ENCODE measurements at places on chromosomes 3 and 15.

GRCh38 chr3:28989646-28990089, 291.2 kb upstream of the RBMS3 start:
- DNase-seq: no peak

DNA sequence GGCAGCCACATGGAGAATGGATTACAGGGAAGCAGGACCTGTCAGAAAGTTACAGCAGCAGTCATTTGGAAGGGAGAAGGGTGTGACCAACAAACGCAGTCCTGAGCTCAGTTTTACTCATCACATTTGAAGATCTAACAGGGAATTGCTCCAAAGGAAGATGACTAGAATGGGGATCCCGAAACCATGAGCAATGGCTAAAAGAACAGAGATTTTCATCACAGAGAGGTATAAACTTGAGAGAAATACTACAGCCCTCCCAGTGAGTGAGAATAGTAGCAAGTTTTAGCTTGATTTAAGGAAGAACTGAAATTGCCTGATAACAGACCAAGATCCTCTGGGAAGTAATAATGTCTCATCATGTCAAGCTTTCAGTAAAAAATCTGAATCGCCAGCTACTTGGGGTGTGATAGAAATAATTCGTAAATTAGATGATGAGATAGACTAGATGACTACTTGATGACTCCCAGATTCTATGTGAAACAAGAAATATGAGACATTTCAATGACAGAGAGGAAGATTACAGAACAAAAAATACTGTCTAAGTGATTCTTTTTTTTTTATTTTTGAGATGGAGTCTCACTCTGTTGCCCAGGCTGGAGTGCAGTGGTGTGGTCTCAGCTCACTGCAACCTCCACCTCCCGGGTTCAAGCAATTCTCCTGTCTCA, 16.9 kb downstream of the CD47 start:
- DNase-seq: no peak

GRCh38 chr3:14401692-14402303, 608 bp upstream of the SLC6A6 start:
- no peak for DNase-seq

GRCh38 chr15:66648588-66648987, 53.4 kb upstream of the SMAD6 start:
- no peak for DNase-seq

DNA sequence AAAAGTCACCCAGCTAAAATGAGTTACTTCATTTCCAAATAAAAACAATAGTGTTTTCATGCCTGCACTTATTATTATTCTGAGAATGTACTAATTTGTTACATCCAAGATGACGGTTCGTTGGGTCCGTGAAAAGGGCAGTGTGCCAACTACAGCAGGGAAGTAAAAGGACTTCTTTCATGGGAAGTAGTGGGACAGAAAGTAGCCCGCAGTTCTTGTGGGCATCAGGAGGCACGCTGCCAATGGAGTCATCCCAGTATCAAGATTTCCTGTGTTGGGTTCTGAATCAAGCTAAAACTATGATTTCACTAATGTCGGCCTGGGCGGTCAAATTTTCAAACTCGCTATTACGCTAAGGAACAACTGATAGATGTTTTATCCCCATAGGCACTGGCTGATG, 254.5 kb upstream of the SOX2 start:
- DNase-seq: no peak

DNA sequence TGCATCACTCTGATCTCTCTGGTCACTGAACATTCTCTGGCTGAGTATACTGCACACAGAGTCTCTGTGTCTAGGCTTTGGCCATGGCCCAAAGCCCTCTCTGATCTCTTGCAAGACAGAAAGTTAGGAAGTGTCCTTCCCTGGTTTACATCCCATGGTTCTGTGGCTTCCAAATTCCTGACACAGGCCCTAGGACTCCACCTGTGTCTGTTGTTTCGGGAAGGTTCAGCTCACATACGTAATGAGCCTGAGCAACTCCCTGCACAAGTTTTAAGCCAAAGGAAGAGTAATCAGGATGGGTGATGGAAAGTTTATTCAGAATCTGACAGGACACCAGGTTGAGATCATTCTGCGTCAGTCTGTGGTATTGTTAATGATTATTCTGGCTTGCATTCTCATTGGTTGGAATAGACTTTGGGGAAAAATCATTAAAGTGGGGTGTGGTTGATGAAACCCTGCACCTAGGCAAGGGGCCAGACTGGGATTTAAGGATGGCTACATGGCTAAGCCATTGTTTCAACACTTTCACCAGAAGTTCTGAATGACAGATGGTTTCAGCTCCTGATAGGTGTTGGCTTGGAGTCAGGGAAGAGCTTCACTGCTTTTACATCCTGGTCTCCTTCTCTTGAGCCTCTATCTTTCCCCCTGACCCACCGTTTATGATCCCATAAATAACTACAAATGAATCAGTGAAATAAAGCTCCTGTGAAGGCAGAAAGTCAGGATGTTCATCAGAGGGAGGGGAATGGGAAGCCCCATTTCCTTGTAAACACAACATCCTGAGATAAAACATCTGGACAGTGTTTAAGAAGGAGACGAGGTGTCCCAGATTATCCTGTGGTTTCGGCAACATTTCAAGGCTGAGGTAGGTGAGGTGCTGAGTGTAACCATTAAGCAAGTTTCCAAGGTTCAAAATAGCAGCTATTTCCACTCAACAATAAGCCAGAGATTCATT, 14.1 kb downstream of the LCMT2 start:
- DNase-seq: no peak

DNA sequence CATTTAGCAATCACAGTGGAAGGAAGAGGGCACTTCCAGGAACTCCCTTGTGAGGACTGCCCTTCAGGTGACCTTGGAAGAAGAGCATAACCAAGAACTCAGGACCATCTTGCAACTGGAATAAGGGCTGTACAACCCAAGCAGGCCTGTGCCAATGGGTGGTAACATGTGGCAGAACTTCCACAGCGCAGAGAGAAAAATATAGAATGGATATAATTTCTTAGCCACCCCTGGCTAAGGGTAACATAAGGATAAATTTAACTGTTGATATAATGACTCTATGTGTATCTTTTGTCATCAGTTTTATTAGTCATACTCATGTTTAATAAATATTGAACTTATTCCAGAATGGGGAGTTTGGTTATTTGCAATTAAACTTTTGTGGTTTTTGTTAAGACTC, 13.4 kb upstream of the MFSD1 start:
- DNase-seq: no peak

DNA sequence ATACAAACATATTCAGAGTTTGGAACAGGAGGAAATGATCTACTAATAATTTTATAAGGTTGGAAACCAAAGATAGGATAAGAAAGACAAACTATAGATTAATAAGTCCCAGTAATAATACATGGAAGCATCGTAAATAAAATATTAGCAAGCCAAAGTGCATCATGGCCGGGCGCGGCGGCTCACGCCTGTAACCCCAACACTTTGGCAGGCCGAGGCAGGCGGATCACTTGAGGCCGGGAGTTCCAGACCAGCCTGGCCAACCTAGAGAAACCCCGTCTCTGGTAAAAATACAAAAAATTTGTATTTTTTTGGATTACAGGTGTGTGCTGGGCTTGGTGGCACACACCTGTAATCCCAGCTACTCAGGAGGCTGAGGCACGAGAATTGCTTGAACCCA, 14.9 kb downstream of the MUC4 start:
- no peak for DNase-seq

GRCh38 chr3:45730409-45731154, 41.4 kb downstream of the SACM1L start:
- DNase-seq: no peak

DNA sequence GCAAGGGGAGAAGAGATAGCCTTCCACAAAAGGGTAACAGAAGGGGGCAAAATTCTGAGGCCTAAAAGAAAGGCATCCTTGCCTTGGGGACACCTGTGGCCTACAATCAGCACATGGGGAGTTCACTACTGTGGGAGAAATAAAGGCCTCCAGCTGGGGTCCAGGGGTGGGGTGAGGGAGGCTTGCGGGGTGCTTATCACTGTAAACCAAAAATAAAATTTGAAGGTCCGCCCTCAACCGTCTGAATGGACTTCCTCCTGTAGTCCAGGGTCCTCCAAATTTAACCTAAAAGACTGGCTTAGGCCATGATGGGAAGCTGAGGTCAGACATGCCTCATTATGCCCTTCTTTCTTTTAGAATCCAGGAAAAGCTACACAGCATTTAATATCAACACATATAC, 2.1 kb upstream of the POLR2M start:
- no peak for DNase-seq

GRCh38 chr3:156705761-156706616, 31.6 kb downstream of the TIPARP start:
- DNase-seq: no peak

GRCh38 chr3:154884952-154885351, 195.2 kb upstream of the MME start:
- DNase-seq: no peak

GRCh38 chr3:60555686-60556354, 695.4 kb downstream of the FHIT start:
- no peak for DNase-seq

DNA sequence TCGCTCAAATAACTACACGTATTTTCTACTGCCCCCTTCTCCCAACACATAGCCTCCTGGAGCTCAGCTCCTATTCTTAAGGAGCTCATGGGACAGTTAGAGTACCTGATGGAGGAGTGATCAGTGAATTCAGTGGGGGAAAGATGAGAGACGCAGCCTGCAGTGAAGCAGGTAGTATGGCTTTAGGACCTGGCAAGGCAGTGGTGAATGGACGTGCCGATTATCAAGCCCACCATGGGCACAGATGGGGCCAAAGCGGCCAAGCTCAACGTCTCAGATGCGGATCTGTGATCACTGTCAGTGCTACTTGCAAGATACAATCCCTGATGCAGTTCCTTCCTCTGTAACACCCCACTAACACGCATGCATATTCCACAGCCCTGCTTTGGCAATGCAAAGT, 45.8 kb upstream of the ATP2B2 start:
- no peak for DNase-seq

- no peak for DNase-seq
Measured at GRCh38 chr15:85354461-85354860, 25.9 kb upstream of the AKAP13 start.

- no peak for DNase-seq
Measured at GRCh38 chr3:13494463-13495350, 14.6 kb downstream of the HDAC11 start.

- DNase-seq: peak; percentile 33
Measured at GRCh38 chr3:126983653-126984390, 907 bp downstream of the PLXNA1 start.

DNA sequence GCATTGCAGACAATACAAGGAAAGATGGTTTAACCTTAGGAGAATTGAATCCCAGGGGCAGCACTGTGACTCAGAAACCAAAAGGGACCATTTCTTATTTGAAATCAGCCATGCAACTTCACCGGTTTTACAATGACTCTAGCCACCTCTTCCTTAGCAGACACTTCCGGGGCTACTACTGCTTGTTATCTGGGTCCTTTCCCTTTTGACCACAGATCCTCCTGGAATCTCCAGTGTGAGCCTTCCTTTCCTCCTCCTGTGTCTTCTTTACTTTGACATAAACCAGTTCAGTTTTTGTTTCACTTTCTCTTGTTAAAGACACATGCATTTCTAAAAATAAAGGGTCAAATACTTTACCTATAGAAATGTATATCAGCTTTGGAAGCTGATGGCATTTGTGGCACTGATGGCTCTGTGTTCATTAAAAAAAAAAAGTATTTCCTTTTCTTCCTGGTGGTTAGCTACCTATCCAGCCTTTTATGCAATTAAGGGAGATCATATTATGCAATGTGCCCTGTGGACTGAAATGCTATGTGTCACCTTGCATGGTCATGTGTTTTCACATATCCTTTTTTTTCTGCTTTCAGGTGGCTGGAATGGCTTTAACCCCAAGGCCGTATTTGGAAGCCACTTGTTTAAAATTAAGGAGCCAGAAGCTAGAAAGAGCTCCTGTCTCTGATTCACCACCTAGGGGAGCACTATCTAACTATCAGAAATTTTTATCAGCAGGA, 296.2 kb downstream of the CHL1 start:
- no peak for DNase-seq

DNA sequence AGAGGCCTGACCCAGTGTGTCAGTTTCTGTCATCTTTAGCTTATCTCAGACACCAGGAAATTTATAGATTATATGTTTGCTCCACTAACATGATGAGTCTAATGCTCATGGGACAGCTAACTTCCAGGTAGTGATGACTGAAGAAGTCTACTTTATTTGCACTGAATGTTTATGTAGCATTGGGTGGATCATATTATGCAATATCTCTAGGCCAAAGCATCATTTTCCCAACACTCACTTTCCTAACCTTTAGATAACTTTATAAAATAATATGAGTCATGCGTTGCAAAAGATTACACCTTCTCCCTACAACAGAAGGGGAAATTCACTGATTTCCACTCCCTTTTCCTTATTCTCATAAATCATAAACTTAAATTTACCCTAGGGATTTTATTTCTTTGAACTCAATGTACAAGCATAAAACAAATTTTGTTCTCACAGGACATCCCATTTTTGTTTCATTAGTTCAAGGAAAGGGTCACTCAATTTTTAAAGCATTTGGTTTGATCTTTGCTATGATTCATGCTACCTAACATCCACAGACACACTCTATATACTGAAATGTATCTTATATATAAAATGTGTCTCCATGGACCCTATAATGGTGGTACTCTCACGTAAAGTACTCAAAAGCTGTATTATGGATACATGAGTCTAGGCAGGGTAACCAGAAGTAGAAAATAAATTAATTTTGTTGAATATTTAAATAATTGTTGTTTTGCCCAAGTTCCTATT, 225.2 kb downstream of the WDR72 start:
- DNase-seq: no peak

GRCh38 chr15:70561885-70562284, 201.5 kb downstream of the UACA start:
- no peak for DNase-seq

DNA sequence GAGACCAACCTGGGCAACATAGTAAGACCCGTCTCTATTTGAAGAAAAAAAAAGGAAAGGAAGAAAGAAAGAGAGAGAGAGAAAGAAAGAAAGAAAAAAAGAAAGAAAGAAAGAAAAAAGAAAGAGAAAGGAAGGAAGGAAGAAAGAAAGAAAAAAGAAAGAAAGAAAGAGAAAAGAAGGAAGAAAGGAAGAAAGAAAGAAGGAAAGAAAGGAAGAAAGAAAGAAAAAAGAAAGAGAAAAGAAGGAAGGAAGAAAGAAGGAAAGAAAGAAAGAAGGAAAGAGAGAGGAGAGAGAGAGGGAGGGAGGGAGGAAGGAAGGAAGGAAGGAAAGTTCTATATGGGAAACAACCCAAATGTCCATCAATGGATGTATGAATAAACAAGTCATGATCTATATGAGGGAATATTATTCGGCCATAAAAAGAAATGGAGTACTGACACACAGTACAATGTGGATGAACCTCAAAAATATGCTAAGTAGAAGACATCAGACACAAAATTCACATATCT, 28.8 kb upstream of the TM4SF1 start:
- no peak for DNase-seq

GRCh38 chr3:136544532-136544931, 207.6 kb downstream of the STAG1 start:
- no peak for DNase-seq
